CD4-positive, alpha-beta T cell treated with Interleukin-17A for 4 hours (primary cell): ENCODE measurements at places on chromosomes 6 and 20.

DNA sequence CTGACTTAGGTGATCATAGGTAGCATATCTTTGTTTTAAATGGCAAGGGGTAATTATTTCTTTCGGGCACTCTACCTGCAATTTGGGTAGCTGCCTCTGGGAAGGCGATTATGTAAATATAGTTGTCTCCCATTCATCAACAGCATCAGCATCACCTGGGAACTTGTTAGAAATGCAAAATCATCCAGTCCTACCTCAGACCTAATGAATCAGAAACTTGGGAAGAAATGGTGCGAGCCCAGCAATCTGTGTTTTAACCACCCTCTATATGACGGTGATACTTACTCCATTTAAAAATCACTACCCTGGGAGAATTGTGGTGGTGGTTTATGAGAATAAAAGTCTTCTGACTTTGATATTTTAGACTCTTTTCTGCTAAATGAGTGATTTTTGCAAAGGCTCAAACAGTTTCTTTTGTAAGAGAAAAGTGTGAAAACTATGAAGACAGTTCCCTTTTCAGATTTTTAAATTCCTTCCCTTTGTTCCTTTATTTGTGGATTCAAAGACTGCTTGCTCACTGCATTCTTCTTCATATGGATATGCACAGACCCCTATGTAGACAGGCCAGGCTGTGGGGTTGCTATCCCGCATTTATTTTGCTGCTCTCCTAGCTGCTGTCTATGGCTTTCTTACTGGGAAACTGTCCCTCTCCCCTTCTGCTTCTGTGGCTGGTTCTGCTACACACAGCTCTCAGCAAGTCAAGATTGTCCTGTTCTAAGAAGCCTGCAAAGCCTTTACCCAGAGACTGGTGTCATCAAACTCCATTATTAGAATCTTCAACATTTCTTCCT lies 365.3 kb downstream of the RNF144B start:
- no peak for DNase-seq

DNA sequence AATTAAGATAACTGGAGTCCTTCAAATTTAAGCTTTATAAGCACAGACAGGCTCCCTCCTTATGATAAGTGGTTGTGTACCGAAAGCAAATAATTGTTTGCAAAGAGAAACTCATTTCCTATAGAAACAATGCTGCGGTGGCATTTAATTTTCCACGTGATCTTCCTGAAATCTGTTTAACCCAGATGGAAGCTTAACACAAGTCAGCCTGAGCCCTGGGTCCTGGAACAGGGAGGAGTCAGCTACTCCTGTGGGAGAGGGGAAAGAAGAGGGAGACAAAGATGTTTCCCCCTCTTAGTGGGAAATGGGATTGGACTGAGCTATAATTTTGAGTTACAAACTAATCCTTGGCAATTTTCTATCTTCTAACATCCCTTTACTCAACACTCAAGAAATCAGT lies 136.5 kb downstream of the ELOVL4 start:
- DNase-seq, result no peak

DNA sequence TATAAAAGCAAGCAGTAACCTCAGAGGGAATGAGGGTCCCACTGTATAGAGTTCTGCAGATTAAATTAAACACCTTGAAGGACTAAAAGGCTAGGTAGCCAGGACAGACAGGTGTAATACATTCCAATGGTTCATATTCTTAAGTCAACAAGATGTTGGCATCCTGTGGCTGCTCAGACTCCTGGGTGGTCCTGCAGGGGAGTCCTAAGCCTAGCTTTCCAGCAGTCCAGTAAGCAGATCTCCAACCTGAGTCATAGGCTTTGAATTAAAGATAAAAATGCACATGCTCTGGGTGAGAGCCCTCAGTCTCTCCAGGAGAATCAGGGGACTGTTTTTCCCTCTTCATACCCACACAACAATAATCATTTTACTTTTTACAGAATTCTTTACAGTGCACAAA lies 307.3 kb upstream of the SUPT3H start:
- no peak for DNase-seq

DNA sequence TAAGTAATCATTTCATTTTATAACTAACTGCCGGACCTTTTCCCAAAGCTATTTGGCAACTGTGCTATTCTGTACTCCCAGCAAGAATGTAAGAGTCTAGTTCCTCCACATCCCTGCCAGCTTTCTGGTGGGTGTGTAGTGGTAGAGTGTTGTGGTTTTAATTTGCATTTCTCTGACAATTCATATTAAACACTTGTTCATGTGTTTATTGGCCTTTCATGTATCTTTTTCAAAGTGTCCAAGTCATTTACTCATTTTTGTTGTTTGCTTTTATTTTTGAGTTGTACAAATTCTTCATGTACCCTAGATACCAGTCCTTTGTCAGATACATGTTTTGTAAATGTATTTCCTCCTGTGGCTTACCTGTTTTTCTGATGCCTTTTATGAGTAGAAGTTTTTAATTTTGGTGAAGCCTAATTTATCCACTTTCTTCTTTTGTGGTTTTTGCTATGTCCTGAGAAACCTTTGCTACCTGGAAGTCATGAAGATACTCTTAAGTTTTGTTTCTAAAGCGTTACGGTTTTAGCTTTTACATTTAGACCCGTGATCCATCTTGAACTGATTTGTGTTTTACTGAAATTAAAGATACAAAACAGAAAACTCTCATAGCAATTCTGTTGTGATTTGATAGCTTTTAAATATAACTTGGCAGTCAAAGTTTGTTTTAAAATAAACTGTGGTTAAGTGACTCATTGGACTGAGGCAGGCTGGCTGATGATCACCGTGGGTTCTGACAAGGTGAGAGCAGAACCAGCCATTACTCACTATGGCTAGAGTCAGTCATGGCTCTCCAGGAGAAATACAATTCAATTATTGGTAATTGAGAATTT lies 8.0 kb downstream of the MYLIP start:
- DNase-seq, result peak; percentile 68
